Left ventricle myocardium inferior (tissue), 1 donor: ENCODE measurements at places on chromosomes 3 and 15.

GRCh38 chr3:114411811-114412803 is 118.3 kb downstream of the TIGIT start:
- DNase-seq: no peak

DNA sequence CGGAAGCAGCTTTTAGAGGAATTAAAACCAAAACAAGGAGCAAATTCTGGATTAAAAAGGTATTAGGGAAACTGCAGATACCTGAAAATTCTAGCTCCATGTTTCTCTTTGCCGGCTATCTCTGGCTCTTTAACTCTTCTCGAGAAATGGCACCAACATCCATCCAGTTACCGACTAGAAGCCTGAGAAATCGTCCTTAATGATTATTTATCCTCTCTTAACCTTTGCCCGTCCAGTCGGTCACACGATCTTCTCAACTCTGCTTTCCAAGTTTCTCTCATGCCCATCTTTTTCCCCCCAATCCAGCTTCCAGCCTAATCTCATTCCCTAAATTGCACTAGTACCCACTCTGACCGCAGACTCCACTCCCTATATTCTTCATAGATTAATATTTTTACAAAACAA is 596 bp upstream of the SGO1 start:
- DNase-seq: no peak

DNA sequence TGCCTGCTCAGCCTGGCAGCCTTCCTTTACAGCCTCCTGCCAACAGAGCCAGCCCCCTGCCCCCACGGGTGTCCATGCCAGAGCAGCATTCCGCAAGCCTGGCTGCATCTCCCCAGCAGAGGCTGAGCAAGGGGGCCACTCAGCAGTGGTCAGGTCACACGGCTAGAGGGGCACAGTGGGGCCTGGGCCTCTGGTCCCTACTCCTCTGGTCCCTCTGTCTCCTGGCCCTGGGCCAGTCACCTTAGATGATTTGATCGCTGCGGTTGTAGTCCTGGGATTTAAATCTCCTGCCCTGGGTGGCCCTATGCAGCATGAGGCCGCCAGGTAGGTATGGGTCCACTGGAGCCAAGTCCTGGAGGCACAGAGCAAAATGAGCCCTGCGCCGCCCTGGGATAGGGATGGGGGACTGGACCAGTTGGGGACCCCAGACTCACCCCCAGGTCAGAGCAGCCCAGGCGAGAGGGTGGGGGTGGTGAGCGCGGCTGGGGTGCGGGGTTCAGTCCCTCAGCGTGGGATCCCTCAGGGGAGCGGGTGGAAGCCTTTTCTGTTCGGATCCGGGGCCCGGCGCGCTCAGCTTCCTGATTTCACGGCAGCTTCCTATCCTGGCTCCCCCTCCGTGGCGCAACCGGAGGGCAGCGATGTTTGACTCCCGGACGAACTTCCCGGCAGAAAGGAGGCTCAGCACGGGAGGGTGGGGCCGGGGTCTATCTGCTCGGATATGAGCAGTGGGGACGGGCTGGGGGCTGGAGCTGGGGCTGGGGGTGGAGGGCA is at the start of gene ZBTB47:
Gene ZBTB47 (plus strand): TSS at position 138 of the 771 bp plus-strand sequence. CDS start 4,659 bp downstream, outside the sequence.
- peak; percentile 77 for DNase-seq

DNA sequence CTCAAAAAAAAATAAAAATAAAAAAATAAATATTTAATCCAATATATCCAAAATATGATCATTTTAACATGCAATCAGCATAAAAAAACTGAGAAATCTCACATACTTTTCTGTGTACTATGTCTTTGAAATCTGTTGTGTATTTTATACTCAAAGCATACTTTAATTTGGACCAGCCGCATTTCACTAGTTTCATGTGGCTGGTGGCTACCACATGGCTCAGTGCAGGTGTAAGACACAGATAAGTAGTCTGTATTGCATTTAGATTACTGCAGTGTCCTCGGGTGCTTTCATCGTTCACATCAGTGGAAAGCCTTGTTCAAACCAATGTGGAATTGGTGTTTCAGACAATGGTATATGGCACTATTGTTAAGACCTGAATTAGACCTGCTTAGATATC is 11.0 kb downstream of the CRTC3 start:
- no peak for DNase-seq

GRCh38 chr15:91863621-91864255 is 10.2 kb downstream of the SLCO3A1 start:
- no peak for DNase-seq

DNA sequence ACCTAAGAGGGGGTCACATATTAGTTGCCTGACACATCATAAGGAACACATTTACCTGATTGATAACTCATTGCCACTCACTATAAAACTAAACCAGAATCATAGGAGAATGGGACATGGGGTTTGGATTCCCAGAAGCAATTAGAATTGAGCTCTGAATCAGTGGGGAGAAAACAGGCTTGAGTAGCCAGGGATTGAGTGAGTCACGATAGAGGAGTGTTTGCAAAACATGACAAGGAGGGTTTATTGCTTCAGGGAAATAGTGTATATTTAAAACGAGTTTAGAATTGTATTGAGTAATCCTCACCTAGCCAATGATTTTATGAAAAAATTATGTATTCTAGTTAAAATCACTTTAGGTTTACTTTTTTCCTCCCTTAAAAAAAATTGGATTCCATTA is 101.1 kb upstream of the THRB start:
- DNase-seq: no peak

DNA sequence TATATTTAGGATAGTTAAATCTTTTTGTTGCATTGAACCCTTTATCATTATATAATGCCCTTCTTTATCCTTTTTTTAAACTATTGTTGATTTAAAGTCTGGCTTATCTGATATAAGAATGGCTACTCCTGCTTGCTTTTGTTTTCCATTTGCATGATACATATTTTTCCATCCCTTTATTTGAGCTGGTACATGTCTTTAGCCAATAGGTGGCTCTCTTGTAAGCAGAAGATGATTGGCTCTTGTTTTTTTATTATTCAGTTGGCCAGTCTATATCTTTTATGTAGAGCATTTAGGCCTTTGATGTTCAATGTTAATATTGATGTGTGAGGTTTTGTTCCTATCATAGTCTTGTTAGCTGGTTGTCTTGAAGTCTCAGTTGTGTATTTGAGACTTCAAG is 99.5 kb upstream of the MCTP2 start:
- no peak for DNase-seq

GRCh38 chr3:180252683-180253082 is 215.9 kb upstream of the PEX5L start:
- DNase-seq: no peak

DNA sequence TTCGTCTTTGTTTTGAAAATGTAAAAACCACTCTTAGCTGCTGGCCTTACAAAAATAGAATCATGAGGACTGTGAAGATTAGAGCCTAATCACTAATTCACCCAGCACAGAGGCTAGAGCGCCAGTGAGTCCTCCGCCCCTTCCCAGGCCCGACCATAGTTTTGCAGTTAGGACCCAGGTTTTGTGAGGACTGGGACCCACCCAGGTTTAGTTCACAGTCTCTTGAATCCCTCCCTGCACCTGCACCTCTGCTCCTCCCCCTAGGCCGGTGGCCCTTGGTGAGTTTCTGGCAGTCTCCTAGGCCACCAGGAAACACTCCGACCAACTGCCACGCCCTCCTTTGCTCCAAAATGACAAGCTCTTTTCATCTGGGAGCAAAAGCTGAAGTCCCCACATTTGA is 136.0 kb upstream of the CCDC54 start:
- DNase-seq: peak; percentile 24

GRCh38 chr3:53863145-53863544 is 16.8 kb downstream of the IL17RB start:
- no peak for DNase-seq

DNA sequence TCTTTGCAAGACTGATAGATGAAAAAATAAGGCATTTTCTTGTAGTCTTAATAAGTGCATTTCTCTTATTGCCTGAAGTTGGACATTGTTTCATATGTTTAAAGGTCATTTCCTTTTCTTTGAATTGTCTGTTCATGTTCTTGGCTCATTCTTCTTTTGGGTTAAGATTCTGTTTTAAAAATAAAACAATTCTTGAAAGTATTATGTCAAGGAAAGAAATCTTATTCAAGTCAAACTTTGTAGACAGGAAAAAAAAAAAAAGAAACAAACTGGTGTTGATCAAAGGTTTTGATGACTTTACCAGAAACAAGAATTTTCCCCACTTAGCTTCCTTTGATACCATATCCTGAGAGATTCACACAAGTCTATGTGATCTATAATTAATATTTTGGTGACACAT is 132.9 kb upstream of the AADACL2 start:
- no peak for DNase-seq

GRCh38 chr3:13123013-13123654 is 49.9 kb upstream of the IQSEC1 start:
- no peak for DNase-seq

- no peak for DNase-seq
These were observed 175.4 kb downstream of the SQOR start for GRCh38 chr15:45810201-45810600.

- DNase-seq: no peak
These were observed 1413.8 kb downstream of the SI start for GRCh38 chr3:163664466-163664865.

DNA sequence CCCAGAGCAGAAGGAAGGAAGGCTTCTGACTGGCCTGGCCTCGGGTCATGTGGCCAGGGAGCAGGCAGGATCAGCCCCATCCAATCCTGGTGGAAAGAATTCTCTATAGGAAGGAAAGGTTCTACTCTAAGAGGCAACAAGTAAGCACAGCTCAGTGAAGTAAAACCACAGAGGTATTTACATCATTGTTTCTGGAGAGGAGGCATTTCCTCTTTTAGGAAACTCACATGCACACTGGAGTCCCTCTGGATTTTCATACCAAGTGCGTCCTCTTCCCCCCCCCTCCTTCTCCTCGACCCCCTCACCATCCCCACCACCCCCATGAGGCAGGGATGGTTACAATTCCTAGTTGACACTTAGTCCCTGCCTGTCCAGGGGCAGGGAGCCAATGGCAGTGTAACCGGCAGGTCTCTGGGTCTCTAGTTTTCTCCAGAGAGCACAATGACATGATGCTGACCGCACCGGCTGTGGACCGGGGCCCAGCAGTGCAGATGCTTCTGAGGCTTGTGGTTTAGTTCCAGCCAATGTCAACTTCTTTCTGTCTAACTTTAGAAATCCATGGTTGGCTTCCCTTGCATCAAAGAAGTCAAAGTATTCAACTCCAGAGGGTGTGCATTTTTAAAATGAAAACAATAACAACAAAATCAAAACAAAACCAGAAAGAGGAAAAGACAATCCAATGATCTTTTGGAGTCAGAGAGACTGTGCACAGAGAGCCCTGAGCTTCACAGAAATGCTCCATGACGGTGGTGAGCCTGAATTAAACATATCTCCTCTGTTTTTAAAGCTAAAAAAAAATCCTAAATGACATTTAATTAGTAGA is 230.3 kb upstream of the TLE3 start:
- DNase-seq: peak; percentile 49

DNA sequence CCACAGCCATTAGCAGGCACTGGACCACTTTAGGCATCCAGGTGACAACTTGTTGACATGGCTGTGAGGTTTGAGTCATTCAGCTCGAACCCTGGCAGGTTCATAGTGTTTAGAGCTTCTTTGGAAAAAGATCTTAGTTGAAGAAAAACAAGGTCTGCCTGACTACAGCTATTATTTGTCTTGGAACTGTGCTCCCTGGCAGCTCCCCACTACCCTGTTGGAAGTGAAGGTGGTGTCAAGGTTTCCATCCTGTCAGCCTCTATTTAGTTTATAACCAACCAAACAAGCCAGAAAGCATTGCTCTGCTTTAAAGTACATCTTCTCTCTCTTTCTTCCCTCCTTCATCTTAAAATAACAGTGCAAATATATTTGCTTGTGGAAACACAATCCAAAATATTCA is 56.8 kb downstream of the KAT2B start:
- no peak for DNase-seq

DNA sequence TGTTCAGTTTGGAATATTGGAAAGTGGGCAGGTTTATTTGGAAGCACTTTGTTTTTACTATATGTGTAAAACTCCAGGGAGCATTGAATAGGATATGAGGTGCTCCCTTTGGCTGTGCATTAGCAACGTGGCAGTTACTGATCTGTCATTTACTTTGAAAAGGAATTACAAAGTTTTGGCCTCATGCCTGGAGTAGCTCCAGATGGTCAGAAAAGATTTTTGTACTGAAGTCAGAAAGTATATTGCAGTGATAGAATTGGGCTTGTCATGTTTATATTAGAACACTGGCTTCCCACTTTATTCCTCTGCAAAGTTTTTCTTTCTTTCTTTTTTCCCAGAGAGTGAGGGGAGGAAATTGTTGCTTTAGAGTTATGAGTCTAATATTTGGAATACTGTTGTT is 26.1 kb downstream of the FNDC3B start:
- no peak for DNase-seq

DNA sequence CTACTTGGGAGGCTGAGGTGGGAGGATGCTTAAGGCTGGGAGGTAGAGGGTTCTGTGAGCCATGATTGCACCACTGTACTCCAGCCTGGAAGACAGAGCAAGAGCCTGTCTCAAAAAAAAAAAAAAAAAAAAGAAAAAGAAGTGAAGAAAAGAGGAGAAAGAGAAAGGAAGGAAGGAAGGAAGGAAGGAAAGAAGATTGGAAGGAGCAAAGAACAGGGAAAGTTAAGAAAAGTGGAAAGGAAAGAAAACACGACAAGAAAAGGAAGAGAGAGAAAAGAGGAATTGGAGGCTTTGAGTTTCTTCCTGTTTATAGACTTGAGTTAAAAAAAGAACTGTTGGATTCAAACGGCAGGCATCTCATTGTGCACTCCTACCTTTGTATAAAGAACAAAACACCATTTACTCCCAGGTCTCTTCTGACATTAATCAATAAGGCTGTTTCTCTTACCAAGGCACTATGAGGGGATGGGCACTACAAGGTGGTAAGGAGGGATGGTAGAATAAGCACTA is 73.5 kb downstream of the EDEM1 start:
- DNase-seq: no peak
